ENCODE measurements at places on chromosomes 16 and 17.

GRCh38 chr16:50434872-50435478 is 66.2 kb upstream of the BRD7 start:
- DNase-seq = no peak

DNA sequence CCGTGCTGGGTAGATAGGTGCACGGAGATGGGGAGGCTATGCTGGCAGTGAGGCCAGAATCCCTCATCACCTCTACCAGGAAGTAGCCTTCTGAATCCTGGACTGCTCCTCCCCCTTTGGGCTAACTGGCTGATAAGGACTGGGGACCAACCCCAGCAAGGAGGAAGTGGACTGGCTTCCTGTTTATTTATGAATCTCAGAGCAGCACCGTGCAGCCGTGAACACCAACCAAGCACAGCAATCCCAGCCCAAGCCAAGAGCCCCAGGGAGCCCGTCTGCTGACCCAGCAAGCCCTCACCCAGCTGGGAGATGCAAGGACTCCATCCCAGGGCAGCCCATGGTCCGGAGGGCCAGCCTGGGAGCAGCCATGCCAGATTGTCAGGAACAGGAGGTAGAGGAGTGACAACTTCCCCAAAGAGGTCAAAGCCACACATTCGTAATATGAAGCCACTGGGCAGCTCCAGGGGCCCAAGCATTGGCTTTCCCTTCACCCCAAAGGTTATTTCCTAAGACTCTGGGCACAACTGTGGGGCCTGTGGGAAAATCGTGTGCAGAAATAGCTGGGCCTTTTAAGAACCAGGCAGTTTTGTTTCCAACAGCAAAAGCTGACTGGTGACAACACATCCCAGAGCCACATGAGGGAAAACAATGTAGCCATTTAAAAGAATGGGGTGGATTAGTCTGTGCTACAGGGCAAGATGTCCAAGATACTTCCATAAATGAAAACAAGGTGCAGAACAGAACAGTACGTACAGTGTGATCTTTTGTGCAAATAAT is 23.9 kb downstream of the PHB1 start:
- peak; percentile 29 for DNase-seq

GRCh38 chr17:68398691-68399637 is 58.3 kb downstream of the WIPI1 start:
- peak; percentile 86 for DNase-seq

GRCh38 chr16:79134300-79134699 is 466.2 kb downstream of the MAF start:
- DNase-seq = no peak

DNA sequence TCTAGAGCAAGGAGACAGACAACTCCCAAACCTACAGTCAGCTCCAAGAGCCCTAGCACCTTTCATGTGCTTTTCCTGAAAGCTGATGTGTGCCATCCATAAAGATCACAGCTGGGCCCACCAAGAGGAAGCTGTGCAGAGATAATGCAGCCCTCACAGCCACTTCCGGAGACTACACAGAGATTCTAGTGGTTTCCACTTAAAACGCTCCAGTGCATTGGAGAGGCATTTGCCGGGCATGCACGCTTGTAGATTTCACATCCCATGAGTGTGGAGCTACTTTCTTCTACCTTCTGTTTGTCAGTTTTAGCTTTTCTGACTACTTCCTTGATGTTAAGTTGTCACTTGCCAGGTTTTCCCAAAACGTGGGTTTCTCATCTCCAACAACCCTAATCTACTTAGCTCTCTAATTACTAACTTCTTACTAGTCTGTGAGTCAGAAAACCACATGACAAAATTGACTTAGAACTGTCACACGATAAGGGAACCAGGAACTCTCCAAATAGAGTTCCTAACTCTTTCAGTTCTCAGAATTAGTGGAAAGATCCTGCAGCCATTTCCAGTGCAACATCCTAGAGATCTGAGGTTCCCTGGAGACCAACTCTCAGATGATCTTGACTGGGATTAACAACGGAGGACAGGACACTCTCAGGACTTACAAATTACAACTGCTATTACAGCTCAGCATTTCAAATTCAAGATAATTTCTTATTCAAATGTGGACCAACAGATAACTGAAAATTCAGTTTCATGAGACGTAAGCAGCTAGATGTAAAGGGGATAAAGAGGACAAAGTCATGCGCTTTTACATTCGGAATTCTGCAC is 28.6 kb downstream of the PMP22 start:
- DNase-seq = no peak

DNA sequence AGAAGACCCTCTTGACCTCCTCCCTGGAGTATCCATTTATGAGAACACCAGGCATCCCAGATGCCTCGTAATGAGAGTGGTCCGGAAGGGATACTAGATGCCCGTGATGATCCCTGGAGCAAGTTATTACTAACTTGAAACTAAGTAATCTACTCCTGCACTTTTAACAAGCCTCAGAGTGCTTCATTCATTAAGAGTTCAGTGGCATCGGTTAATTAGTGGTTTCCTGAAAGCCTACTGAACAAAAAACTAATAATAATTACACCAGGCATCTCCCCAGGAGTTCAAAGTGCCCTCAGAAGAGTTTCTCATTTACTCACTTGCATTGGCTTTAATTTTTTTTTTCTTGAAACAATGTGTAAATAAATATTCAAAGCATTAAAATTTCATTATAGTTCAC is 22.2 kb downstream of the ZNF75A start:
- DNase-seq = no peak

DNA sequence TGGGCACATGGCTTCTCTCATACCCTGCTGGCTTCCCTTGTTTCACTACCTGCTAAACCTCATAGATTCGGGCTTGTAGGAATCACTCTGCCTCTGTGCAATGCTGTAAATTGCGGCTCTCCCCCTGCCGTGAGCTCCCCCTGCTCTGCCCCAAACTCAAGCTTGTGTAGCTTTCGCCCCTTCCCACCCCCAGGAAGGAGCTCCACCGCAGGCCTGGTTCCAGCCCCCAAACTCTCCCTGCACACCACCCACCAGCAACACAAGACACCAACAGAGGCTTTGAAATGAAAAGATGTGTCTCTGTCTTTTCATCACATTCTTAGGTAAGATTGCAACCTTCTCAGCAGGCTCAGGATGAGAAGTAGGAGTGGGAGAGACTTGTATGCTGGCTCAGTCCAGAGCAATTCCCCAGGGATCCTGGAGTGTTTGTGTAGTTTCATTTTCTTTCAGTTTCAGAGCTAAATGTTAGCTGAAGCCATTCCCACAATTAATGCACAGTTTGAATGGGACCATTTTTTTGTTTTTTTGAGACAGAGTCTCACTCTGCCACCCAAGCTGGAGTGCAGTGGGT is 14.2 kb downstream of the CX3CL1 start:
- DNase-seq = peak; percentile 75

DNA sequence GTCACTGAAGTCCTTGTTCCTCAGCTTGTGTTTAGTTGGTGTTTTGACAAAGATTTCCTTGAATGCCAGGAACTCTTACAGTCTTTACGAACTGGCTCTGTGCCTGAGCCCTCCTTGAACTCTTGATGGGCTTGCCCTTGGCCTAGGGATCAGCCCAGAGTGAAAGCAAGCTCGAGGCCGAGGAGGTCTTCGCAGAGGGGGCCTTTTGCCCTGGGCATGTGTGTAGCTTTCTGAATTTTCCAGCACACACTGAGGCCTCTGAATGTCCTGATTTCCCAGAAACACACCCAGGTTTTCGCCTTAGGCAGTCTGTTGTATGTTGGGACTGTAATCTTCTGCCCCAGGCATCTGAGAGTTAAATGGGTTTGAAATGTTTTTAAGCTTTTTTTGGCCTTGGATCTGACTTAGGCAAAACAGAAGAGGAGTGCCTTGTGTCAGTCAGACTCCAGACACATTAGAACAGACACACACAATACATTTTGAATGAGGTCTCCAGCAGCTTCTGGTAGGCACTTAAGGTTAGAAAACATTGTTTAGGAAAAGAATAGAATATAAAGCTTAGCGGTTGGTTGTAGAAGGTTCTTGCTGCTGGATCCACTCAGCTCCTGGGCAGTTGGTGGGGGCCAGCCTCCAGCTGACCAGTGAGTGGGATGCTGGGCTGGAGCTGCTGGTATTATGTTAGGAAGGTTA is 17.1 kb downstream of the FOXK2 start:
- DNase-seq = peak; percentile 36

DNA sequence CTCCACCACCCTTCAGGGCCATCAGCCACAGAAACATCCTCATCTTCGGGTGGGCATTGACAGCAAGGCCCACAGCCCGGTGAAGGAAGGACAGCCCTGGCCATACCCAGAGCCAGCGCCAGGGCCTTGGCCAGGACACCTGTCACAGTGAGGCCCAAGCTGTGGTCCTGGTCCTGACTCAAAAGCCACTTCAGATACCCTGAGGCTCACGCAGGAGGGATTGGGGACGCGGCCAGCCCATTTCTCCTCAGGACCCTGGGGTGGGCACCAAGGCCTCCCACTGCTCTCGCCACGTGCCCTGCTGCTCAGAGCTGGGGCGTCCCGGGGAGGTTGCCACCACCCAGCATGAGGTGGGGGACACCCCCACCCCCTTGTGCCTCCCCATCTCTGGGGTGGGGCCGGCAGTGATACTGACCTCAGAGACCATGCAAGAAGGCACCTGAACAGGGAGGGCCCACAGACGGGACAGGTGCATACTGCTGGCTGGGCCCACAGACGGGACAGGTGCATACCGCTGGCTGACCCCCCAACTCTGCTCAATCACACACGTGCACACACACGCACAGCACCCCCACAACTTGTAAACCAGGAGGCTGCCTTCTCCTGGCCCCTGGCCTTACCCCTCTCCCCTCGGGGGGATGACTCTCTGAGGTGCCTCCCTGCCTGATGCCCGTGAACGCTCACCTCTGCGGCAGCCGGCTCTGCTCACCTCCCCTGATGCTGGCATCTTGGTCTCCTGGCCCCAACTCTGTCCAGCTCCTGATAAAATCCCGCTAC is 14.2 kb downstream of the SLC7A5 start:
- no peak for DNase-seq

DNA sequence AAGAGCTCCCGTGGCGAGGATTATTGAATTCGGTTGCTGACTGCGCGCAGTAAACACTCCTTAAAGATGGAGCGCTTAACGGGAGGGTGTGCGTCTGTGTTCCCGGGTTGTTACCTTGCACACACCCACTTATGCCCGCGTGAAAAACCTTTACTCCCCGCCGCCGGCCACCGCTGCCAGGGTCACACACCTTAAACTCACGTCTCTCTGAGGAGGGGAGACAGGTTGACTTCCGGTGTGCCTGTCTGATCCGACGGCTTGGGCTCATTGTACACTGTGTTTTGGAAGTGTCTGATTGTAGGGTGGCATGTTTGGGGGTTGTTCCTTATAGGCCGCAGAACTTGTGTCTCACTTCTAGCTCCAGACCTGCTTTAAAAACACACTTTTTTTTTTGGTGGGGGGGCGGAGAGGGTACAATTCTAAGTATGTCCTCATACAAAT is 66.8 kb downstream of the KPNA2 start:
- no peak for DNase-seq

- peak; percentile 54 for DNase-seq
Observed at GRCh38 chr17:46194393-46195216, 1.4 kb upstream of the KANSL1 start.

DNA sequence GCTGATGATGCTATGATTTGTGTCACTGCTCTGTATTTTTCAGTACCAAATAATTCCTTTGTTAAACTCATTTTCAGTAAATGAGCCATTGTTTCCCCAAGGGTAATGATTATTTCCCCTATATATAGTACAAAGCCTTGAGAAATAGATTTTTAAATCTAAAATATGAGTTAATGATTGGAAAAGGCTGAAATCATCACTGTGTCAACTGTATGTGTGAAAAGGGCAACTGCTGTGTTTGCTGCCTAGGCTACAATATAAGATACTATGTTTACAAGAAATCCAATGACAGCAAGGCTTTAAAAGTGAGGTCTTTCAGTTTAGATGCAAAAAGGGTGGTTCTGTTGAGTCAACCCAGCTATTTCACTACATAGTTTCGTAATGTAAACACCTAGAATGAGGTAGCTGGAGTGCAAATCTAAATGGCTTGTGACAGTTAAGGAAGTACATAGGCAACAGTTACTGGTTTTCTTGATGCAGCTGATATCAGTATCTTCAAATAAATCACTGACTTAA is 15.3 kb downstream of the NLK start:
- no peak for DNase-seq

DNA sequence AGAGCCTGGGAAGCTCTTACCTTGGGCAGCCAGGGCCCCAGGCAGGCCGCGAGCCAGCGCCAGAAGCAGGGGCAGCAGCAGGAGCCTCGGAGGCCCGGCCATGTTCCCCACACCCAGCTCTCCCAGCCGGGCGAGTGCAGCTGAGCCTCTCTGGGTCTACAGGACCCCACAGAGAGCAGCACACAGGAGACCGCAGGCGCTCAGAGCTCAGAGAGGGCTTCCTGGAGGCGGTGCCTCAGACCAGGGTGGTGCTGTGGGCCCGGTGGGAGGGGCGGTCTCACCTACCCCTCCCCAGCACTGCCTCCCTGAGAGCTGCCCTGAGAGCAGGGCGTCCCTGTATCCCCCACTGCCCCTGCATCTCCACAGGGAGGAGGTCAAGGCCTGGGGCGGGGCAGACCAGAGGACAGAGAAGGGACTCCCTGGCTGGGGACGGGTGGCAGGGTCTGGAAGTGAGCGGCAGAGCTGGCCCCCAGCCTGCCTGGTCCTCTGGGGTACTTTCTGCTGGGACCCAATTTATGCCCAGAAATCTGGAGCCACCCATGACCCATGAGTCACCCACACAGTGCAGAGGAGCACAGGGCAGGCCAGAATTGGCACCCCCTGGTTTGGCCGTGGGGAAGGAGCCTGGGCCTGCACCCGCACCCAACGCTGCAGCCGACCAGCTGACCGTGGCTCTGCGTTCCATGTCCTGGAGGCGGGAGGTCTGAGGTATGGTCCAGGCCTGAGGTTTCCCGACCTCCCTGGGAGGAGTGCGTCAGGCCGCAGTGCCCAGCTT is at the start of gene CD7:
Gene CD7 (minus strand): TSS at position 215 of the 775 bp plus-strand sequence. CDS start 113 bp downstream, at position 102.
- DNase-seq = no peak

GRCh38 chr16:10870137-10870776 is 6.7 kb upstream of the CIITA start:
- no peak for DNase-seq

DNA sequence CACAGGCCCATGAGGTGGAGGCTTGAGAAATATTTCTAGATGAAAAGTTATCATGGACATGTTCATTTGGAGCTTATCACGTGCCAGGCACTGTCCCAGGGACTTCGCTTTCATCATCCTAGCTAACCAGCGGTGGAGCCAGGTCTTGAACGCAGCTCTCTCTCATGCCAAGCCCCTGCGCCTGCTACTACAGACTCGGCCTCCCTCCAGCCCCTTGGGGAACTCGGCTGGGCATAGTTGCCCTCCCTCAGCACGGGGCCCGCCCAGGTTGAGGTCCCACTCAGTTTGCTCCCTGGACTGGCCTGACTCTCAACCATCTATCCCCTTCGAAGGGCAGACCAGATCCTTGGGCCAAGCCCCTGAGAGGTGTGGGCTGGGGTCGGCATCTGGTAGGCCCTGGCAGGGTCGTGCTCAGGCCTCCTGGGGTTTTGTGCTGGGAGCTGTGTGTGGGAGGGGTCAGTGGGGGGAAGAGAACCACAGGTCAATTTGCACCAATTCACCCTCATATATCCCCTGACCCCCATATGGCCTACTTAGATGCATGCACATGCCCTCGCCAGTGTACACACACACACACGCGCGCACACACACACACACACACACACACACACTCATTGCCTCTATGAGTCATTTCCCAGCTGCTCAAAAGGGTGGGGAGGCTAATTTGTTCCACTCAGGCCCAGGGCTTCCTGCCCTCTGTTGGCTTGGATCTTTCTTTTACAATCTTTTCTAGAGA is 12.1 kb upstream of the SCN4A start:
- DNase-seq = peak; percentile 84

GRCh38 chr16:52451971-52452421 is 94.9 kb downstream of the TOX3 start:
- no peak for DNase-seq

Measured in hepatic stellate cell (primary cell).